Activated naive CD8-positive, alpha-beta T cell treated with anti-CD3 and anti-CD28 coated beads, Interleukin-2, amount 10 ng/mL, durations not matched to agents 7 days and 5 days (primary cell): ENCODE measurements at places on chromosomes 1 and 21. TPM values are rescaled to one million over a fixed set of nuclear protein-coding genes. Genes with fewer than 3 reads are reported as not detected.

TSTD1 gene
- total RNA-seq = 84.9 TPM

PPFIA4 gene
- total RNA-seq = 56.0 TPM

- no peaks in the 10 kb centered on the region for H3K27me3 ChIP-seq
- H3K4me3 ChIP-seq = no peak overlapping the region
- no peak for DNase-seq
- peaks cover 11% of the 10 kb centered on the region for H3K36me3 ChIP-seq
- no peak overlapping the region for H3K27ac ChIP-seq
These were observed 18.5 kb downstream of the NCF2 start for GRCh38 chr1:183571678-183572268.

DNA sequence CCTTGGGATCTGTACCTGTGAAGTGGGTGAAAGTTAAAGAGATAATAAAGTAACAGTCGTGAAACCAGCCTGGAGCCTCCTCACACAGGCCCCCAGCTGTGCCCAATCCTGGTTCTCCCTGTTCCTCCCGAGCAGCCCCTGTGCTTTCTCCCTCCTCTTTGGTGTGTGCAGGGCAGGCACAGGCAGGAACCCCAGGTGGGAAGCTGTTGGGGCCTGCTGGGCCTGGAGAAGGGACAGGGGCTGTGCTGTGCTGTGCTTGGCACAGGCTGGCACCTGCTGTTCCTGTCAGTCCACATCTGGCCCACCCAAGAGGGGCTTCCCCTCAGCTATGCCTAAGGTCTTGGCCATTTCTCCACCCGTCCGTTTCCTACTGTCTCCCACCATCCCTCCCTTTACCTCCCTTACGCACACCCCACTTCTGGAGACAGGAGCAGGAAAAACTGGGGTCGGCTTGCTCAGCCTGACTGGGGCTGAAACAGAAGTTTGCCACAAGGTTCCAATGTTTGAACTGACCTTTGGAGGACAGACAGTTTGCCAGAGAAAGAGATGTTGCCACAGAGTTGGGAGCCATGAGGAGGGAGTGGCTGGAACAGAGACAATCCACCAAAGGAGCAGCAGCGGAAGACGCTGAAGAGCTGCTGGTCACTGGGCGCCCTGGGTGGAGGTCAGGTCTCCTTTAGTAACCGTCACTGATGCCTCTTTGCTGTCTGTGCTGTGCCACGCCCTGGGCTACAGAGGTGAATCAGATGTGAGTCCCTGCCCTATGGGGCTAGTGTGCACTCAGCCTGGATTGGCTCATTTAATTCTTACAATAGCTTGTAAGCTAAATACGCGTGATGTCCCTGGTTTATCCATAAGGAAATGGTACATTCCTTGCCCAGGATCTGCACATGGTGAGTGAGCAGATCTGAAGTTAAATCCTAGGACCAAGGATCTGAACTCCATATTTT lies 18.8 kb upstream of the ARTN start:
- H3K4me3 ChIP-seq = no peak overlapping the region
- H3K4me1 ChIP-seq = peaks cover 7% of the 10 kb centered on the region
- H3K36me3 ChIP-seq = no peaks in the 10 kb centered on the region
- DNase-seq = no peak
- no peak overlapping the region for H3K27ac ChIP-seq
- H3K27me3 ChIP-seq = no peaks in the 10 kb centered on the region

FAF1 gene
- total RNA-seq = 70.3 TPM

IQGAP3 gene
- 30.3 TPM for total RNA-seq

GRCh38 chr1:103901072-103901471 lies 151.4 kb downstream of the AMY1C start:
- H3K36me3 ChIP-seq = no peaks in the 10 kb centered on the region
- H3K27ac ChIP-seq = no peak overlapping the region
- no peak for DNase-seq
- H3K4me3 ChIP-seq = no peak overlapping the region
- H3K4me1 ChIP-seq = no peaks in the 10 kb centered on the region

TMCO4 gene
- total RNA-seq = 14.3 TPM

NECTIN4 gene
- total RNA-seq = not detected

DNA sequence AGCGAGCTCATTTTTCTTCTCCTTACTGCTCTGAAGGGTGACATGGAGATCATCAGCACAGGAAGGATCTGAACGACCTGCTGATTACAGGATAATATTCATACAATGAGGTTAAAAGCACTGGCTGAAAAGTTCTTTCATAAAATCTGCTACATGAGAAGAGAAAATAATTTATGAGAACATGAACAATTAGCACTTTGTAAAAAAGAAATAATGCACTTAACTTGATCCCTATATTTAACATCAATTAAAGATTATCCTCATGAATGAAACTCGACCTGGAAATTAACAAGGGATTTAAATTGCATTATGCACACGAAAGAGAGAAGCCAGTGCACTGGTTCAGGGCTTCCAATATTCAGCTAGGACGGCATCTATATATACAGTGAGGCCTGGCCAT lies 46.6 kb downstream of the RRAGC start:
- H3K27me3 ChIP-seq = peaks cover 72% of the 10 kb centered on the region
- no peak overlapping the region for H3K4me3 ChIP-seq
- no peak overlapping the region for H3K27ac ChIP-seq
- no peaks in the 10 kb centered on the region for H3K36me3 ChIP-seq
- peaks cover 3% of the 10 kb centered on the region for H3K4me1 ChIP-seq

- peak overlapping the region; percentile 94 for H3K4me3 ChIP-seq
- H3K4me1 ChIP-seq = peaks cover 41% of the 10 kb centered on the region
These were observed 3.1 kb downstream of the CD52 start for GRCh38 chr1:26320896-26321295.
